ENCODE measurements at places on chromosomes 5 and 9.

DNA sequence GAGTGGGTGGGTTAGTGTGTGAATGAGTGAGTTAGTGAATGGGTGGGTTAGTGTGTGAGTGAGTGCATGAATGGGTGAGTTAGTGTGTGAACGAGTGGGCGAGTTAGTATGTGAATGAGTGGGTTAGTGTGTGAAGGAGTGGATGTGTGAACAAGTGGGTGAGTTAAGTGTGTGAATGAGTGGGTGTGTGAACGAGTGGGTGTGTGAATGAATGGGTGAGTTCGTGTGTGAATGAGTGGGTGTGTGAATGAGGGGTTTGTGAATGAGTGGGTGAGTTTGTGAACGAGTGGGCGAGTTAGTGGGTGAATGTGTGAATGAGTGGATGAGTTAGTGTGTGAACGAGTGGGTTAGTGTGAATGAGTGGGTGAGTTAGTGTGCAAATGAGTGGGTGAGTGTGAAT is 34.0 kb downstream of the NKD2 start:
- DNase-seq, result no peak

GRCh38 chr9:133188006-133188842 is 20.8 kb downstream of the OBP2B start:
- no peak for DNase-seq

- no peak for DNase-seq
Measured at GRCh38 chr5:112532654-112533360, 113.7 kb upstream of the EPB41L4A start.

DNA sequence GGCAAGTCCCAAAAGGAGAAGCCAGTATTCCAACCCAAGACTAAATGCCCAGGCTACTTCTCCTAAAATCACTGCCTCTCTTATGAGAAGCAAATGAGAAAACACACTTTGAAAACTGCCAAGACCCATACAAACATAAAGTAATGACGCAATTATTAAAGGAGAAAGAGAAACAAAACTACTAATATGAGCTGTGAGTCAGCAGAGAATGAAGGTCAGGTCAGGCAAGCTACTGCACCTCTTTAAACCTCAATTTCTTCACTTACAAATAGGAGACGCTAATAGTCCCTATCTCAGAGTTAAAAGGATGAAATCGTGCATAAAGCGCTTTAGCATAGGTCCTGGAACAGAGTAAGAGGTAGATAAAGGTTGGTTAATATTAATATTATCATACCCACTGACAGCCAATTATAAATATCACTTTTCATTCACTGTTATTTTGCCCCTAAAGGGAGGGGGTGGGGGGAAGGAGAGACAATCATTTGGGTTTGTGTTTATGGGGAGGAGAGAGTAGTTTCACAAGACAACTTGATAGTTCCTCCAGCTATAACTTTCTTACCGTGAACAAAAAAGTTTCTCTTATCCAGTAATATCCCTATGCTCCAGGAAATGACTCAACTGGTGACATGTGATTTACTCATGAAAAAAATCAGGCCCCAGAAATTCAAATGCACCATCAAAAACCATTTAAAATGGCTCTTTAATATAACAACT is 3.6 kb downstream of the PSMB7 start:
- DNase-seq, result no peak

- peak; percentile 12 for DNase-seq
Measured at GRCh38 chr9:75185585-75186170, 97.4 kb downstream of the OSTF1 start.

- DNase-seq, result no peak
Measured at GRCh38 chr5:125083981-125084380, 337.5 kb upstream of the ZNF608 start.

- no peak for DNase-seq
Measured at GRCh38 chr5:137190031-137190430, 309.1 kb downstream of the SPOCK1 start.

DNA sequence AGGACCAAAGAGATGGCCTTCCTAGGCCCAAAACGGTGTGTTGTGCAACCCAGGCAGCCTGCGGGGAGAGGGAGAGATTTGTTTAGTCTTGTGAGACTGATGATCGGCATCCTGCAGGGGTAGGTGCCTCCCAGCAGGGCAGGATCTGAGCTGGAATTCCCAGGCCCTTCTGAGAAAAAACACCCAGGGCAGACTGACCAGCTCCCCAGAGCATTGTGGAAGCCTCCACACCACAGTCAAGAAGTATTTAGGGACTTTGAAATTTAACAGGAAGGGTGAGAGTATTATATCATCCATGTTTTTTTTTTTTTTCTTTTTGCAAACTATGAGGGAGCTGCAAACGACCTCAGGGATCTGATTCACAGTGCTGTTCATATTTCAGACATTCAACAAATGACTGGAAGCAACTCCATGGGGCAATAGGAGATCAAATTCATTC is 104.5 kb upstream of the LHFPL2 start:
- no peak for DNase-seq

DNA sequence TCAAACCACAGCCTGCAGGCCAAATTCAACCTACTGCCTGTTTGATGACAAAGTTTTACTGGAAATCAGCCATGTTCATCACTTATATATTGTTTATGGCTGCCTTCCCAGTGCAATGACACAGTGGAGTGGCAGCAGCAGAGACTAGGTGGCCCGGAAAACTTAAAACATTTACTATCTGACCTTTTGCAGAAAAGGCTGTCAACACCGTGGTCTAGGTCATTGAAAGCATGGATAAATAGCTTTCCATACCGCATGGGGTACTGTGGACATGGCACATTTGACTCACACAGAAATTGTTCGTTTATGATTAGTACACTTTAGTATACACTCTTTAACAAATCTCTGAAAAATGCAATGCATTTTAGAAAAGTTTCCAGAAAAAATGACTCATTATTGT is 298.3 kb upstream of the EFNA5 start:
- no peak for DNase-seq

DNA sequence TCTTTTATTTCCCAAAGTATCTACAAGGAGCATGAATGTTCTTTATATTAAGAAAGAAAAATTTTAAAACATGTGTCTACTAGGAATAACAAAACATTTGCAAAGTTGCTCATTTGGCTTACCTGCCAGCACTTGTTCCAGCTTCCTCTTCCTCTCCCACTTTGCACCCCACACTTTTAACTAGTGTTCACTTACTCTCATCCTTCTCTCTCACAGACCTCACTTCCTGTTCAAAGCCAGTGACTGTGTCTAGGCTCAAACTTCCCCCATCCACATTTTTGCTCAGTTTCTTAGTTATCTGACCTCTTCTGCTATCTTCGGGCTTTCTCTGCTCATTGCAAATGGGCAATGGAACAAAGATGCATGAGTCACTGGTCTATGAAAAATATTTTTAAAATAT is 512.2 kb upstream of the ZNF462 start:
- DNase-seq, result no peak

- no peak for DNase-seq
Measured at GRCh38 chr9:109962215-109962614, 182.2 kb downstream of the PALM2AKAP2 start.

- no peak for DNase-seq
Measured at GRCh38 chr9:104836235-104836634, 72.3 kb downstream of the NIPSNAP3B start.

Data from amygdala (tissue), 56 donors.